ENCODE measurements at places on chromosomes 13 and 19.

GRCh38 chr13:107969546-107969945 is 245.8 kb downstream of the LIG4 start:
- no peak for DNase-seq

- no peak for DNase-seq
Measured at GRCh38 chr13:31530922-31531321, 208.4 kb upstream of the RXFP2 start.

- DNase-seq = no peak
Measured at GRCh38 chr19:29871143-29871542, 59.4 kb downstream of the CCNE1 start.

GRCh38 chr19:18385675-18386542 is at the start of gene GDF15:
TSS of gene GDF15 (plus strand) at chr19:18386158. CDS start at chr19:18386190, 32 bp downstream.
- no peak for DNase-seq

- no peak for DNase-seq
Measured at GRCh38 chr13:42348576-42348975, 76.6 kb downstream of the AKAP11 start.

DNA sequence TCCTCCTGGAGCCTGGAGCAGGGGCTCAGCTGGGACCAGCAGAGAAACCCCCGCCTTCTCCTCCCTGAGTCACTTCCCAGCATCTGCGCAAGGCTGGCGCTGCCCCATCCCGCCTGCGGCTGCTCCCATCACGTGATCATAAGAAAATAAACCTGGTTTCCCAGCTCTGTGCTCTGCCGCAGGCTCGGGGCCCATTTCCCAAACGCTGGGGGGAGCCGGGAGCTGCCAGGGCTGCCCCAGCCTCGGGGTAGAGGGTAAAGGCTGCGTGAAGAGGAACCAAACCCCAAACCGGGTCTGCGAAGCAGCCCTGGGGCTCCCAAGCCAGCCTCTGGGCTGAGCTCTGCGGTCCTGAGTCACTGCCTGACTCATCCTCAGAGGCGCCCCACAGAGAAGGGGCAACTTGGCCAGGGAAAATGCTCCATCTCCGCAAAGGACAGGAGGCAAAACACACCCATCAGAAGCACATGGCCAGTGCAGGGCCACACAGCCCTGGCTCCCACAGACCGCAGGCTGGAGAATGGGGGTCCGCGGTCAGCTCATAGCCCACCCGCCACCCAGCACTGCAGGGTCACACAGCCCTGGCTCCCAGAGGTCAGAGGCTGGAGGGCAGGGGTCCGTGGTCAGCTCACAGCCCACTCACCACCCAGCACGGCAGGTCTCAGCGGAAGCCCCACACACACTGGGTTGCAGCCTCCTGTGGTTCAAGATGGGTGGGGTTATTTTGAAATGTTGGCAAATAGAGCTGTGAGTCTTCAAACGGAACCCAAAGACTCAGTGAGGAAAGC is 67.1 kb downstream of the RASA3 start:
- DNase-seq = peak; percentile 80

- DNase-seq = peak; percentile 10
Measured at GRCh38 chr19:54532528-54532927, 29.9 kb downstream of the LAIR2 start.

- no peak for DNase-seq
Measured at GRCh38 chr19:39381910-39382611, 8.8 kb downstream of the PAF1 start.

DNA sequence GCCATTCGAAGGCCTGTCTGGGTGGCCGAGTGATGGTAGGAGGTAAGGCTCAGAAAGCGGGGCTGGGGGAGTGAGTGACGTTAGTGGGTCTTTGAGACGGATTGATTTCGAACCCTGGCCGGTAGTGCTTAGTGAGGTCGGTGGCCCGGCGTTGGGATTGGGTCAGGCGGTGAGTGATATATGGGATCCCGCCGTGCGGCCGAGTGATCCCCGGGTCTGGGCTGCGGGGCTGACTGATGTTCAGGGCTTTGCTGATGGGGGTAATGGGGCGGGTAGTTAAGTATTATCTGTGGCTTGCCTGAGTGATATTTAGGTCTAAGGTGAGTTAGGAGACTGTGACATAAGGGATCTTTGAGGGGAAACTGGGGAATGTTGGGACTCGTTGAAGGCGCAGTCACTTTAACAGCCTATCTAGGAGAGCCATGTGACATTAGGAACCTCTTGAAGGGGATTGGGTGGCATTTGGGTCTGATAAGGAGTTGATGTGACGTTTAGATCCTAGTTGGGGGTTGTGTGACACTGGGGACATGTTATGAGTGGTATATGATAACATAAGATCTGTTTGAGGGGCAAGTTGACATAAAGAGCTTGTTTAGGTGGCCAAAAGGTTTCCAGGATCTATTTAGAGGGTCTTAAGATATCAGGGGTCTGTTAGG is 543 bp downstream of the PSMC4 start:
- DNase-seq = no peak

DNA sequence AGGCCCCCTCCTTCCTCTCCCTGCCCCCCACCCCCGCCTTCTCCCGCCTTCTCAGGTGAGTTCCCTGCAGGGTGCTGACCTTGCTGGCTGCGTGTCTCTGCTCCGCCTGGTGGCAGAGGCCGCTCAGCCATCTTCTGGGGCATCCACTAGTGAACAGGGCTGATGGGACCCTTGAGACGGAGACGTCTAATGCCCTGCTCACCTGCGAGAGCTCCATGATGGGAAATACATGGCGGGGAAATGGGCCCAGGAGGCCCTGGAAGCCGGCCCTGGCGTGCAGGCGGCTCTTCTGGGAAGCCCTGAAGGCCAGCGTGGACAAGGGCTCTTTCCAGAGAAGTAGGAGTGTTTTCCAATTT is 15.2 kb upstream of the F7 start:
- no peak for DNase-seq

DNA sequence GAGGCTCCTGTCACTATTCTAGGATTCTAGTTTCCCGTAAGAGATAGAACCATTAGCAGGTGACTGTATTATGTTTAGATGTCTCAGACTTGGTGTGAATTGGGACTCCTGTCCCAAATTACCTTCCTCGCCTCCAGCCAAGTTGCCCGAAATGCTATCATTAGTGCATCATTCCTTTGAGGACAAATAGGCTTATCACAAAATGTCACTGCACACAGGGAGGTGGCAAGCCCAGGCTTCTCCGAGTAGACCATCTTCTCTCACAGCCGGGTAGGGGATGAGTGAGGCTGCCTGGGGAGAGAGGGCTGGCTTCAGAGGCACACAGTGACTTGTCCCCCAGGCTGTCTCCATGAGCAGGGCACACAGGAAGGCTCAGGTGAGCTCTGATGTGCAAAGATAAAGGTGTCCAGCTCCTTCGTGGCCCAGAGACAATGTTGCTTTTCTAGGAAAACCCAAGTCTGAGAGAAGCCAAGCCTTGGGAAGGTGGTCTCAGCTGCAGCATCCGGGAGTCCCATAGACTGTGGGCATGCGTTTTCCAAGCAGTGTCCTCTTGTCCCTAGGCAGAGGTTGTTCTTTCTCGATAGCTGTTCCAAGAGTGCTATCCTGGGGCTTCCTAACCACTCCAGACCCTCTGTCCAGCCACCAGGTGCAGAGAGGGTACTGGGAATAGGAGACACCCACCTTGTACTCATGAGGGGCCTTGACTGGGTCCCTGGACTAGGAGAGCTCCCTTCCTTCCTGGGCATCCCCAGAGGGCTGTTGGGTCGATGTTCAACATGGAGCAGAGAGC is 163.1 kb upstream of the TSHZ3 start:
- DNase-seq = no peak

DNA sequence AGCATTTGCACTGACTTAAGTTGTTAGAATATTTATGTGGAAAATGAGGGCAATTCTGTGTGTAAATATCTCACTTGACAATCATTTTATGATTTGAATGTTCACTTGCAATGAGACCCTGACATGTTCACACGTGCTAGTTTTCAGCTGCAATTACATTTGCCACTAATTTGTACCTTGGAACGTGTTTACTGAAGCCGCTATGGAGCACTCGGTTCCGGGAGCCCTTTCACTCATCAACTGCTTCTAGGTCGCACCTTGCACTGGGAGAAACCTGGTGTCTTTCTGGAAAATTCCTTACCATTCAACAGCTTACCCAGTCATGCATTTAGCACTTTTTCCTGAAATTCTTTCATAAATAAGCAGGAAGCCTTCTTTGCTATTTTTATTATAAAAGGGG is 229.6 kb downstream of the ZIC5 start:
- DNase-seq = no peak
